ENCODE measurements at places on chromosomes 1 and 21.

GRCh38 chr1:30982937-30983336, 74.4 kb upstream of the SDC3 start:
- DNase-seq = no peak

- no peak for DNase-seq
These were observed 7.1 kb upstream of the RASAL2 start for GRCh38 chr1:178086766-178087165.

DNA sequence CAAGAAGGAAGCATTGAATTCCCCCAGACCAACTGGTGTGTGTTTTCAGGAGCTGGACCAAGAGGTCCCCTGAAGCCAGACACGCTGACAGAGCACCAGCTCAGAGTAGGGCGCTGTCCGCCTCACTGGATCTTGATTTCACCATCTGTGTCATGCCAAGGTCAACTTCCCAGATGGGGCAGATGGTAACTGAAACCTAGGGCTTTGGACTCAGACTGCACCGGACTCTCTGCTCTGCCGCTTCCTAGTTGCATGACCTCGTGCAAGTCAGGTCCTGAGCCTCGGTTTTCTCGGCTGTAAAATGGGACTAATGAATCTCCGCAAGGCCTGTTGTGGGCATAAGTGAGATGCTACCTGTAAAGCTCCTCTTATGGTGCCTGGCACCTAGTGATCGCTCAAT, 17.9 kb upstream of the CASZ1 start:
- DNase-seq = no peak

DNA sequence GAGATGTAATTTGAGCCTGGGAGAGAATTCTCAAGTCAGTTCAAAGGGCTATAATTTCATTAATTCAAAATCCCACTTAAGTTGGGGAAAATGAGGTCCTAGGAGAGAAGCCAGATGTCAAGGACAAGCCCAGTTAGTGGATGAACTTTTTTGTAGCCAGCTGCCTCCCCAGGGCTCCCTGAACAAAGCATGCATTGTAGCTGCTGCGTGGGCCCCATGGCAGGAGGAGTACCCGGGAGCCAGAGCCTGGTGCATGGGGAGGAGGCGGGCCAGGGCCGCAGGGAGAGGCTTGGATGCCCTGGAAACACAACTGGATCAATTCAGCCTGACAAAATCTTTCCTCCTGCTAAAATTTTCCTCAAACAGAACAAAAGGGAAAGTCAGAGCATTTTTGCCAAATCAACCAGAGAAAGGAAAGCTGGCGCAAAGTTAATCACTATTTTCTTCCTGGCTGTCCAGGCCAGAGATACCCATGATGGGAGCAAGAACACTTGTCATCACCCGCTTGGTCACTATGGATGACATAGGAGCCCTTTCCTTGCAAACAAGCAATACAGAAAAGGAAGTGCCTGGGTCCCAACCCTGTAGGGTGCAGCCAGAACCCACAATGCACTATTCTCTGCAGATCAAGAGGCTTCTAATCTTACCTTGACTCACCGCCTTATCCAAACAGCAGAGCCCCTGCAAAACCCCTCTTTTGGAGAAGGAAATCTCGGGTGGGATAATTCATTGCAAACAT, 248.1 kb upstream of the RAB4A start:
- no peak for DNase-seq

GRCh38 chr21:27715131-27715530, 748.2 kb upstream of the ADAMTS5 start:
- no peak for DNase-seq

- peak; percentile 27 for DNase-seq
These were observed 2.0 kb upstream of the PIP5K1A start for GRCh38 chr1:151196292-151196800.

- no peak for DNase-seq
These were observed 7.4 kb upstream of the AGMAT start for GRCh38 chr1:15592285-15592684.

GRCh38 chr1:1119272-1119890, 3.5 kb upstream of the C1orf159 start:
- no peak for DNase-seq

- DNase-seq = no peak
These were observed 103.7 kb upstream of the SOD1 start for GRCh38 chr21:31555741-31556191.

- no peak for DNase-seq
These were observed 84.0 kb downstream of the PHTF1 start for GRCh38 chr1:113675302-113675701.

GRCh38 chr1:220278991-220279390, 6.7 kb upstream of the RAB3GAP2 start:
- DNase-seq = no peak

GRCh38 chr1:40621821-40622450, 43.5 kb downstream of the RIMS3 start:
- DNase-seq = no peak

- no peak for DNase-seq
These were observed 12.1 kb upstream of the FAM131C start for GRCh38 chr1:16085522-16085921.

- peak; percentile 71 for DNase-seq
These were observed 2.2 kb downstream of the ACAP3 start for GRCh38 chr1:1305300-1306069.

DNA sequence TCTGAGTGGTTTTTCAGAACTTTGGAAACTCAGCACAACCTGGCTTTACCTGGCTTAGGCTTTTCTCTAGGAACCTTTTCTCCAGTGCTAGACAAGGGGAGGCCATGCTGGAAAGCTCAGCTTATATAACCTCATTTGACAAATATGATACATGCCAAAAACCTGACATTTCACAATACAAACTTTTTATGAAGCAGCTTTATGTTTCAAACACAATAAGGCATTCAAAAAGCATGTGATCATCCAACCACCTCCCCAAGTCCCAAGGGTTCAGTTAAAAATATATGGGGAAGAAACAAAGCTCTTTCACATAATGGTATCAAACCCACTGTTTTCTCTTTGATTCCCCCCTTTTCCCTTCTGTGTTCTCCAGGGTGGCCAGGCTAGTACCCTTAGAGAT, 63.7 kb downstream of the ZC3H11B start:
- DNase-seq = no peak

DNA sequence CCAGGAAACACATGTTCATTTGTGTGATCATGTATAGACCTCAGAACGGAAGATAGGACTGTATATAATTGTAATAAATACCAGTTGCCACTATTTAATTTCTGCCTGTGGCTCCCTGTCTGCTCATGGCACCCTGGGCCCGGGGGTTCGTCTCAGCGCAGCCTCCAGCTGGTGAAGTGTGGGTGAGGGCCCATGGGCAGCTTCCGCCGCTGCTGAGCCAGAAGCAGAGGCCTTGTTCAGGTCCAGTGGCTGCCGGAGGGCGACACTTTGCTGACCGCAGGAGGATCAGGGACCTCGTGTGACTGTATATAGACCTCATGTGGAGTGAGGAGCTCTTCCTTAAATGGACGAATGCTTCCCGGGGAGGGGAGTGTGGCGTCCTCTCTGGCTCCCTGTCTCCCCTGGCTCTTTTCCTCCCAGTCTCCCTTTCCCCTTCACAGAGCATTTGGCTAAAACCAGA, 155.9 kb downstream of the PEX14 start:
- DNase-seq = no peak

DNA sequence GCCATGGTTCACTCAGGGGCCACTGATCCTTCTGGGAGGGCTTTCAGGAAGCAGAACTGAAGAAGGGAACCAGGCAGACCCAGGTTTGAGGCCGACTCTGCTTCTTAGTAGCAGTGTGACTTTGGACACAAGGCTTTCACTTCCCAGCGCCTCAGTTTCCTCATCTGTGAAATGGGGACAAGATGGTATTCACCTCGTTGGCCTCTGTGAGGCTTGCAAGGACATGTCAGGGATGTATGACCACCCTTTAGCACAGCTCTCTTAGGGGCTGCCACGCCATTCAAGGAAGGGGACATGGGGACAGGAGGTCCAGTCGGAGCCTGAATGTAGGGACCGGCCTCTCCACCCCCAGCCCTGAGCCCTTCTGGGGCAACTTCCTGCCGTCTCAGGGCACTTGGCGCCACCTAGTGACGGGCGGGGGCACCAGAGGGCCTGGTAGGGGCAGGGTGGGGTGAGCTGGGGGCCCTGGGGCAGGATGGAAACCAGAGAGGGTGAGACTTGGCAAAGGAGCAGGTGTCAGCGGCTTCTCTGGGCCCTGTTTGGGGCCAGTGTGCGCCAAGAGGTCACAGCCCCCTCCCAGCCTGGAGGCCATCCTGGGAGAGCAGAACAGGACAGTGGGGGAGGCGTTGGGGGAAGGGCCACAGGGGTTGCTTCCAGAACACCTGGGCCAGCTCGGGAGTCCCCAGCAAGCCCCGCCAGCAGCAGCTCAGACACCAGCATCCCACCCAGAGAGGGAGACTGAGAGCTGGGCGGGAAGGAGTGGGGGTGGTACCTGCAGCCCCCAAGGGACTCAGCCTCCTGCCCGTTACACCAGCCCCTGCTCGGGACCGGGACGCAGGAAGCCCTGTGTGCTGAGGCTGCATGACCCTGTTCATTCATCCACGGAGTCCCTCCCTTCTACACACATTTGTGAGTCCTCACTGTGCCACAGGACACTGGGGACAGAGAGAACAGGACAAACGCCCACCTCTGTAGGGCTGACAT, 102.5 kb upstream of the TARDBP start:
- DNase-seq = peak; percentile 76

GRCh38 chr1:245589316-245589715, 434.5 kb downstream of the KIF26B start:
- no peak for DNase-seq

- no peak for DNase-seq
These were observed 547.2 kb upstream of the NCAM2 start for GRCh38 chr21:20451046-20451445.

GRCh38 chr1:20380616-20381035, 90.0 kb downstream of the VWA5B1 start:
- no peak for DNase-seq

GRCh38 chr1:1001057-1001783, 1.3 kb upstream of the HES4 start:
- peak; percentile 16 for DNase-seq

GRCh38 chr1:10694274-10694632, 102.2 kb downstream of the CASZ1 start:
- DNase-seq = no peak

DNA sequence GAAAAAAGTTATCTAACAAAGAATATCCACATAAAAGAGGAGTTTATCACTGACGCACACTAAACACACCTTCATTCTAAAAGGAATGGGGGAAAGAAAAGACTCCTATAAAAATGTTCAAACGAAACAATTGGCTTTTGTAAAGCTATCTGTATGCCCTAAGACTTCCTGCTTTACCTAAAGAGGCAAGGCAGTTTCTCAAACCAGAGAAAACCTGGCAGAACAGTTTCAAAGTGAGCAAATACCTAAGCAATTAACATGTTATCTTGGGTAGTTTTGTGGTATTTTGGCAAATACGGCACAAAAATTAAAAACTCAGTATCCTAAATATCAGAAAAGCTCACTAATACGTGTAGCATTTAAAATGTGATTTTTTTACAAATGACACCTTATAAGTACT, 1.9 kb downstream of the PUM1 start:
- DNase-seq = no peak

- no peak for DNase-seq
These were observed 2.2 kb upstream of the EIF2B3 start for GRCh38 chr1:44988531-44989156.

GRCh38 chr1:78651241-78651640, 1.6 kb downstream of the IFI44 start:
- DNase-seq = no peak

DNA sequence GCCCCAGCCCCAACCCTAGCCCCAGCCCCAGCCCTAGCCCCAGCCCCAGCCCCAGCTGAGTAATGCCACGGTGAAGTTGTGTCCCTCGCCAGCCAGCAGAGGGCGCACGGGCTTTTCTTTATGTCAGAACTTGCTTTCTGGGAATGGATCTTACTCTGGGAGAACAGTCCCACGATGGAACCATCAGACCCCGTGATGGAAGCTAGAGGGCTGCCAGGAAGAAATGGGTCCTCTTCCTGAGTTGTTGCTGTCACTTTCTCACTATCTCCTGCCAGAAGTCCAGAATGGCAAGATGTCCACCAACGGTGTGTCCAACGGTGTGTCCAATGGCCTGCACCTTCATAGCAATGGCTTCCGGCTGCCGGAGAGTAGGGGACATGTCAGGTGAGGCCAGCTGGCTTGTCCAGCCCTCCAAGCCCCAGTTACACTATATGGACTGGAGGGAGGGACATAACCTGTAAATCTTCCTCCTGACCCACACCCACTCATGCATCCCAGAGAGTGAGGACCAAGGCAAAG, 25.1 kb upstream of the TMEM222 start:
- peak; percentile 40 for DNase-seq

Data from stimulated activated naive CD8-positive, alpha-beta T cell treated with anti-CD3 and anti-CD28 coated beads, Interleukin-15, amount 100 ng/mL, for 72 hours (primary cell).